ENCODE measurements at places on chromosomes 4 and X.

- no peak for DNase-seq
These were observed 89.0 kb downstream of the LUZP4 start for GRCh38 chrX:115378471-115378870.

DNA sequence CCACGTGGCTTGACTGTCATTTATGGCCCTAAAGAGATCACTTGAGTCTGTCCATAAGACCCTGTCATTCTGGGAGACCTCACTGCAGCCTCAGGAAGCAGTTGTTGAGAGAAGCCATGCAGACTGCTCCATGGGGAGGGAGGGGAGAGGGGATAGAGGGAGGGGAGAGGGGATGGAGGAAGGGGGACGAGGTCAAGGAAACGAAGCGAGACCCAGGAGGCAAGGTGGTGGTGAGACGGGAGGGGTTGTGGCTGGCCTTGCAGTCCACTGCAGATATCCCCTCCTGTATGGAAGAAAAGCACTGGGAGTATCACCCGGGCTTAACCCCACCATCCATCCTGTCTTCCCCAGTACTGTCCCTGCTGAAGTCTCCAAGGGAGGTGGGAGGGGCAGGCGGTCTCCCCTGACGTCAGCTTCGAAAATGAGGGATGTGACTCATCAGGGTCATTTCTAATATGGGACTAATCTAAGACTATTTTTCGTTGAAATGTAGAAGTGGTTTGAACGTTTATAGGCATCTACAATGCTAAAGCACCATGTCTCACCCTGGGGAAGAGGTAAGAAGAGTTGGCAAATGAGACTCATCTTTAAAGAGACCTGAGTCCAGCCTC is 5.6 kb downstream of the TMEM255A start:
- no peak for DNase-seq

DNA sequence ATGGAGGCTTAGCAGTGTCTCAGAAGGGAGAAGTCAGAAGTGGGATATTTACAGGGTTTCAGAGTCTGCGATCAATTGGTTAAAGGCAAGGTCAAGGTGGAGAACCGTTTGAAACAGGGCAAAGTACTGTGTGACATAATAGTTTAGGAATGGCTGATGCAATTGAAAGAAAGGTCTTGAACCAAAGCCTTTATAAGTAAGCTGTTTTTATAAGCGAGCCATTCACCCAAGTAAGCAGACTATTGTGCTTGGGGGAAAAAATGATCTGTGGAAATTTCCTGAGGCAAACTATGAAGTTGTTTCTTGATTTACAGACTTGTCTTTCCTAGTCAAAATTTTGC is 327.3 kb downstream of the CAMK2D start:
- DNase-seq = no peak

GRCh38 chr4:126843492-126844067 is 789.2 kb upstream of the INTU start:
- DNase-seq = no peak

DNA sequence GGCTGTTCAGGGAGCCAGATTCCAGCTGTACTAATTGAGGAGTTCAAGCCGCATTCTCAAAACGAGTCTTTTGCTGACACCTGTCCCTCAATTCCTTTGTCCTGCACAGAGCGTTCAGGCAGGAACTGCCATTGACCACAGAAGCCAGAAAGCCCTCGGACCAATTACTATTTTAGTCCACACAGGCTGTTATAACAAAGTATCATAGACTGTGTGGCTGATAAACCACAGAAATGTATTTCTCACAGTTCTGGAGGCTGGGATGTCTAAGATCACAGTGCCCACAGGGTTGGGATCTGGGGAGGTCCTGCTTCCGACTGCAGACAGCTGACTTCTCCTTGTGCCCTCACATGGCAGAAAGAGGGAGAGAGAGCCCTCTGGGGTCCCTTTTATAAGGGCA is 119.8 kb upstream of the ATP6AP2 start:
- DNase-seq = no peak

- DNase-seq = no peak
These were observed 20.4 kb upstream of the GPM6B start for GRCh38 chrX:13837290-13837745.

DNA sequence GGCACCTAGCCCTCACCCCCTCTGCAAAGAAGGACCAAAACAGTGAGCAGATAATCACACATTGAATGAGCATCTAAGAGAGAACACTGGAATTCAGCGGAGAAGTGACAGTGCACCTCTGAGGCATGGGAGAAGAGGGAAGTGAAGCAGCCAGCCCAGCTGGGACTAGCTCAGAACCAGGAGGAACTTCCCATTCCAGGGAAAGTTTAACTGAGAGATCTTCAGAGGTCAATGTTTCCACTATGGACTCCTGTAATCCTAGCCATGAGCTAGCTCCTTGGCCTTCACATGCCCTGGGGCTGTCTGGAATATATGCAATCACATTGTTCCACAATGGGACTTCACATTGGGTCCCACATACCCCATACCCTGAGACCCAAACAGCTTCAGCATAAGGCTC is 24.4 kb downstream of the TLR6 start:
- no peak for DNase-seq

GRCh38 chr4:31748382-31748781 is 1028.2 kb downstream of the PCDH7 start:
- DNase-seq = no peak

DNA sequence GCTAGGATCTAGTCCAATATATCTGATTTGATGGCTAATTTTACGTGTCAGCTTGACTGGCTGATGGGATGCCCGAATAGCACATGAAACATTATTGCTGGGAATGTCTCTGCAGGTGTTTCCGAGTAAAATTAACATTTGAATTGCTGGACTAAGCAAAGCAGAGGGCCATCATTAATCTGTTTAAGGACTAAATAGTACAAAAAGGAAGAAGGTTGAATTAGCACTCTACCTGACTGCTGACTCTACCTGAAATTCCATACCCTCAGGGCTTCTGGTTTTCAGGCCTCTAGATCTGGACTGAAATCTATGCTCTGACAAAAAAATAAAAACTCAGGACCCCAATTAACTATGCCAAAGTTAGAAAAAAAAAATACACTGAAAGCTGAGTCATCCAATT is 1021.9 kb downstream of the FAM133A start:
- DNase-seq = no peak

GRCh38 chr4:17589355-17589754 is 12.4 kb downstream of the LAP3 start:
- DNase-seq = no peak

GRCh38 chr4:98030059-98030458 is 113.2 kb downstream of the STPG2 start:
- no peak for DNase-seq

DNA sequence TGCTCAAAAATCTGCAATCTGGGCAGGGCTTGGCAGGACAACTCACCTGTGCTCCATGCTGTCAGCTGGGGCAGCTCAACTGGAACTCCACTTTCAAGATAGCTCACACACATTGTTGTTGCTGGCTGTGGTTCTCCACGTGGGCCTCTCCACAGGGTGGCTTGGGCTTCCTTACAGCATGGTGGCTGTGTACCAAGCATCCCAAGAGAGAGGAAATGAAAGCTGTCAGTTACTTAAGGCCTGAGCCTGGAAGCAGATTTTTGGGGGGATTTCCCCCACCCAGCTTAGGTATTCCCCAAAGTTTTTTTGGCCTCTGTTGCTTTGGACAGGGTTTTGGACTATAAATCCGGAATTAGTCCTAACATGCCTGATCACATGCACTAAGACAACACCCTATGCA is 81.0 kb downstream of the BCOR start:
- no peak for DNase-seq

DNA sequence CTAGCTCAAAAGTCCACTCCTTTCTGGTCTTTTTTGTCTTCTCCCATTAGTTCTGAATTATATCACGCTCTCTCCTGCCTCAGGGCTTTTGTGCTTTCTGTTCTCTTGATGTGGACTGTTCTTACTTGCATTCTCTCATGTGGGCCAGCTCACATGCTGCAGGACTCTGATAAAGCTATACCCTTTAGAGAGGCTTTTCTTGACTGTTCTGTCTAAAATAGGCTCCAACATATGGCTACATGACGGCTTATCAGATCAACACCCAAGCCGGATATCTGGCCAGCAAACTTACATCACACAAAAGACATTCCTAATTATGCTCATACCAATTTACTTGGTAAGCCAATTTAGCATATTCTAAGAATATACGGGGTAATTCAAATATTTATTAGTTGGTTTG is 1494.5 kb downstream of the TECRL start:
- DNase-seq = no peak

DNA sequence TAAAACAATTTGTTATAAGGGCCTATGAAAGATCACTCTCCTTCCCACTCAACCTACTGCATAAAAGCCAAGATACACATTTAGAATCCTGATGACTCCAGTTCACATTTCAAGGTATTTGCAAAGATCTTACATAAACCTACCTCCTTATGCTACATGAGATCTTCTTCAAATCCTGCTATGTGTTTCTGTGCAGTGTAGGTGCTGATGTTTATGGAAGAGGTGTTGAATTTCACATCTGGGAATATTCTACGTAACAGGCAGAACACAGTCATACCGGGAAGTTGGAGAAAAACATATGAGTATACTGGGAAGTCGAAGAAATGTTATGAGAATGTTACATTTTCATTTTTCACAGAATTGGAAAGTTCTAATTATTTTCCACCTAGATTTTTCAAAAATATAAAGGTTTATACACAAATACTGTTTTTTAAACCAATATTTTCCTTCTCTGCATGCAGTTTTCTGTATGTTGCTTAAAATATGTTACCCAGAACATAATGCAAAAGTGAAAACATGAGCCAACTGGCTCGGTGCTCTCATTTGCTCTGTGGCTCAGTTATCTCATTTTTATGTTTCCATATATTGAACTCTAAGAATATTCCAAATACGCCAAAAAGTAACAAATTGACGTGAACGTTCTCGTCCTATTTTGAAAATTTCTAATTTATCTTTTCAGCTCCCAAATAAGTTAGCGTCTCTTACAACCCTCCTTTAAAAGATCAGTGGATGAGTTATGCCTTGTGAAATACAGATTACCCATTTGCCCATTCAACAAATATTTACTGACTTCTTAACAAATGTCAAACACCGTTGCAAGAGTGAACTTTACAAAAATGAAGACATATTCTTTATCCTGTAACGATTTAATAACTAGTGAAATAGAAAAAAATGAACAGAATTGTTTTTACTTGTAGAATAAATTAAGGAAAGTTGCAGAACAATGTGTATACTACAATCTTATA is 899.3 kb downstream of the STIM2 start:
- DNase-seq = no peak

DNA sequence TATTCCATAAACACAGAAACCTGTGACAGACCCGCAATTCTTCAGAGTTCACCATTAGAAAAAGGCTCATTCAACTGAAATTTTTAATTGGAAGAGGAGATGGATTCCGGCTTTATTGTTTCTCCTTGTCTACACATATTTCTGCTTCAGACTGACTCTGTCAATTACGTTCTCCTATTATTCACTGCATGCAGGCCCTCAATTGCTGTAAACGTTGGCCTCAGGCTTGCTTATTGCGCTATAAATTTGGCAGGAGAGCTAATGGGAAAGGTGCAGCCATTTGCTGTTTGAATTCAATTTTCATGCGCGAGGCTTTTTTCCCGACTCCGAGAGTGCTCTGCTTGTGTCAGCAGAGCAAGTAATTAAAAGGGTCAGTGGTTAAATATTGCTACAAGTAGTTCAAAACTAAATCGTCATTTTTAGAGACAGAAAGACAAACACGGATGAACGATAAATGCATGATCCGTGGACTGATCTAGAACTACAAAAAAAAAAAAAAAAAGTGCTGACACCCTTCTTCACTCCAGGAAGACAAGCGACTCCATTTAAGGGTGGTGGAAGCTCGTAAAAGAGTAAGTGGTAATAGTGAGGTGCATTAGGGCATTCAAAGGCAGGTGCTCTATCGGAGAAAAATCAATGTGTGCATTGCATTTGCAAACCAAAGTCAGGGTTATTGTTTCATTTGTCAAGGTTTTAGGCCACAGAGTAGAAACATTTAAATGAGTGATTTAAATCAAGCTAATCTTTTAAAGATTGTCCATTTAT is 841.6 kb upstream of the FRG1 start:
- DNase-seq = no peak
